A549 treated with Hydrocortisone at 1 μM for 4 hours (cell line): ENCODE measurements at places on chromosomes 4 and X. TPM values are rescaled to one million over a fixed set of nuclear protein-coding genes. Genes with fewer than 3 reads are reported as not detected.

The CT45A2 gene
- 0.10 TPM in 1 of 5 replicates, not detected in the others for total RNA-seq

The MAGEA4 gene
- not detected in 5 replicates for total RNA-seq

The ADH1C gene
- not detected in 5 replicates for total RNA-seq

The AFF2 gene
- not detected in 5 replicates for total RNA-seq

The TGIF2LX gene
- total RNA-seq: not detected in 5 replicates

The RGS12 gene
- total RNA-seq: 8.4 to 12.3 TPM (median 10.1 TPM) in 5 replicates

The TCEAL6 gene
- total RNA-seq: not detected in 5 replicates

The CT45A10 gene
- total RNA-seq: 0.31 to 0.67 TPM (median 0.44 TPM) in 5 replicates

The PCDH18 gene
- not detected in 5 replicates for total RNA-seq

The CFAP299 gene
- total RNA-seq: not detected in 5 replicates

The AMTN gene
- total RNA-seq: not detected in 5 replicates

The ITIH6 gene
- total RNA-seq: not detected in 5 replicates

The SSX1 gene
- not detected in 5 replicates for total RNA-seq

The KLHL34 gene
- not detected in 5 replicates for total RNA-seq

The AIMP1 gene
- 41.7 to 45.6 TPM (median 44.2 TPM) in 5 replicates for total RNA-seq

The FAAH2 gene
- 0.06 to 0.16 TPM (median 0.11 TPM) in 4 of 5 replicates, not detected in the other for total RNA-seq

The CDKL5 gene
- 3.1 to 6.3 TPM (median 5.5 TPM) in 5 replicates for total RNA-seq

The TKTL1 gene
- 0.05 to 0.14 TPM (median 0.07 TPM) in 3 of 5 replicates, not detected in the others for total RNA-seq

The SCRG1 gene
- not detected in 5 replicates for total RNA-seq

The HS3ST1 gene
- 0.26 to 0.60 TPM (median 0.53 TPM) in 5 replicates for total RNA-seq

The LRCH2 gene
- total RNA-seq: 0.02 to 0.03 TPM (median 0.03 TPM) in 5 replicates
